HCEC 1CT (cell line): ENCODE measurements at places on chromosomes 1 and 21.

DNA sequence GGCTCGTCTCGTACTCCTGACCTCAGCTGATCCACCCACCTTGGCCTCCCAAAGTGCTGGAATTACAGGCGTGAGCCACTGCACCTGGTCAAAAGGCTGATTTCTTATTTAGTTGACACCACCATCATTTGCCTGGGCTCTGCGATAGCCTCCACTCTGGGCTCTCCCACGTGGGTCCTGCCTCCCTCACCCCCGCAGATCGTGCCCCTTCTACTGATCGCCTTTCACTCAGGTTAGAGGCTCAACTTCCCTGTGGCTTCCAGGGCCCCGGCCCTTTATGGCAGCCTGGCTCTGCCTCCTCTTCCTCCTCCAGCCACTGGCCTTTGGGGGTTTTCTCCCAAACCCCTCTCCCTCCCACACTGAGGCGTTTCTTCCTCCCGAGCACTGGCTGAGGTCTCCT, 2.5 kb upstream of the MFAP2 start:
- DNase-seq: no peak

DNA sequence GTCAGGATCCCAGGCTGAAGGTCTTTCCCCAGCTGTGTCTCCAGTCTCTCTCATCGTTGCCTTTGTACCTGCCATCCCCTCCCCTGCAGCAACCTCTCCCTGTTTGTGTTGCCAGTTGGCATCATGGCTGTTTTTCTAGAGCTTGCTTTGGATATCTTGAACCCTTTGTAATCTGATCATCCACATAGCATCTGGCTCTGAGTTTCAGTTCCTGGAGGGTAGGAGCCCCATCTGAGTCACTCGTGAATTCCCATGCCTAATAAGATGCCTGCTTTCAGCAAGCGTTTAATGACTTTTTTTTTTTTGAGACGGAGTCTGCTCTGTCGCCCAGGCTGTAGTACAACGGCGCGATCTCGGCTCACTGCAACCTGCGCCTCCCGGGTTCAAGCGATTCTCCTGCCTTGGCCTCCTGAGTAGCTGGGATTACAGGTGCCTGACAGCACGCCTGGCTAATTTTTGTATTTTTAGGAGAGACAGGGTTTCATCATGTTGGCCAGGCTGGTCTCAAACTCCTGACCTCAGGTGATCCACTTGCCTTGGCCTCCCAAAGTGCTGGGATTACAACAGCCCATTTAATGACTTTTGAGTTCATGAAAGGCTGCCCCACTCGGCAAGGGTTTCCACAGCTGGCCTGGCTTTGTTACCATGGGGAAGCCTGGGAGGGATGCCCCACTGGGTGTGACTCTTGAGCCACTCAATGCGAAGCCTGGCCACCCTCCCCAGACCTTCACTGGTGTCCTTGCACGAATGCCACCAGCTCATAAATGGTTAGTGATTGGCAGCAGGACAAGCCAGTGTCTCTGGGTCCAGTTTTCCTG, 11.9 kb downstream of the ALPL start:
- peak; percentile 22 for DNase-seq

DNA sequence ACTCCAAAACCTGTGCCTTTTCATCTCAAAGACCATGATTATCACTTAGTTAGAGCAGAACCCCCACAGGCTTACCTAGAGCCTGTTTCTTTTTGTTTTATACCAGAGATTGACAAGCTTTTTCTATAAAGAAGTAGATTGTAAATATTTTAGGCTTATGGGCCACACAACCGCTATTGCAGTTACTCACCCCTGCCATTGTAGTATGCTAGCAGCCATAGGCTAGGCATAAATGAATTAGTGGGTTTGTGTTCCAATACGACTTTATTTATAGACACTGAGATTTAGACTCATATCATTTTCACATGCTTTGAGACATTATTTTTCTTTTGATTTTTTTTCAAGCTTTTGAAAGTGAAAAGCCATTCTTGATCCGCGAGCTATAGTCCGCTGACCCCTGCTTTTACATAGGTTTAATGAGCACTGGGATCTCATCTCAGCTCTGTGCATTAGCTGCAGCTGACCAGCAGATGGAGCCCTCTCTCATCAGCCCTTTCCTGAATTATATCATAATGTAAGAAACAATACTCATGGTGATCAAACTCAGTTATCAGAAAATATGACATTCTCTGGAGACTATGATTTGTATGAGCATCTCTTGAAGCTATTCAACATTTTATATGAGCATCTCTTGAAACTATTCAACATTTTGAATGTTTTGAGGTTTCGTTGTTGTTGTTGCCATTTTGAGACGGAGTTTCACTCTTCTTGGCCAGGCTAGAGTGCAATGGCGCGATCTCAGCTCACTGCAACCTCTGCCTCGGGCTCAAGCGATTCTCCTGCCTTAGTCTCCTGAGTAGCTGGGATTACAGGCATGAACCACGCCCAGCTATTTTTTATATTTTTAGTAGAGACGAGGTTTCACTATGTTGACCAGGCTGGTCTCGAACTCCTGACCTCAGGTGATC, 111.9 kb upstream of the L1TD1 start:
- peak; percentile 30 for DNase-seq

- DNase-seq: no peak
Measured at GRCh38 chr1:167016100-167016750, 27.1 kb downstream of the MAEL start.

DNA sequence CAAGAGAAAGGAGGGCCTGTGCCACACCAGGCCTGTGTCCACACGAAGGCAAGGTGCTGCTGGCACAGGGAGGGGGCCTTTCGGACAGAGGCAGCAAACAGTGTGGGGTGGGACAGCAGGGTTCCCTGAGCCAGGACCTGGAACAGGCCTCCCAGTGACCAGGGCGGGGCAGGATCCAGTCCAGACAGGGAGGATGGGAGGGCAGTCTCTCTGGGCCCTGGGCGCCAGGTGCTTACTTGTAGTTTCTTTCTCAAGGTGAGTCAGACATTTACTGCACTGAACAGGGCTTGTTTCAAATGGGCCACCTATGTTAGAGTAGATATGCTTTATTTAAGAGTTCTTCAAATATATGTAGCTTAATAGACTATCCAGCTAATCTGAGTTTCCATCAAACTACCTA, 52.8 kb upstream of the STUM start:
- no peak for DNase-seq

GRCh38 chr1:206839006-206839560, 26.3 kb upstream of the IL20 start:
- DNase-seq: no peak

DNA sequence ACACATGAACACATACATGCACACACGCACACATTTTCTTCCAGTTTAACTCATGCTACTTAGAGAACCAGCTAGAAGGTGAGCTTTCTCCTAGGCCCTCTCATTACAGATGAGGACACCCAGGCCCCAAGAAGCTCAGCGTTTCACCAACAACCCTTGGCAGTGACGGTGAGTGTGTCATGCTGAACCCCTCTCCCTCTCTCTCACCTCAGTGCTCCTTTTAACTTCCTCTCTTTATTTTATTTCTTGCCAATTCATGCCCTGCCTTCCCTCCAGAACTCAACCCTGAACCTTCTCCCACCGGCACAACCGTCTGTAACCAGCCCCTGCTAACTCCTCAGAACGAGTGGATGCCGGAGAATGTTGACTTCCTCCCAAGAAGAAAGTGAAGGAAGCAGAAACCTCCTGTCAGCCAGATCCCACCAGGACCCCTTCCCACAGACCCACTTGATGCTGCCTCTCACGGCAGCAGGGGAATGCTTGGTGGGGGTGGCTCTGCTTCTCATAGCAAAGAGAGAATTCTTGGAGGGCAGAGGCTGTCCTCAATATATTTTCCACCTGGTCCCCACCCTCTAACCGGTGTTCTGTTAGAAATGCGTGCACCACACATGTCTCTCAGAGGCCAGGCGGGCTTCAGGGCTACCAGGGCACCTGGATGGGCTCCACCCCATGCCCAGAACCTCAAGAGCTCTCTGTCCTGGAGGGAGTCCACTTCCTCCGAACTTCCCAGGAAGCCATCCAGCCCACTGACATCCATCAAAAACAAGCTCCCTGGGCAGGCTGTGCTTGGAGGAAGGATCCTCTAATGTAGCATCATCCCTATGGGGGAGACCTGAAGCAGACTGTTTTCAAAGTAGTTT, 134.0 kb downstream of the TOMM20 start:
- DNase-seq: no peak

DNA sequence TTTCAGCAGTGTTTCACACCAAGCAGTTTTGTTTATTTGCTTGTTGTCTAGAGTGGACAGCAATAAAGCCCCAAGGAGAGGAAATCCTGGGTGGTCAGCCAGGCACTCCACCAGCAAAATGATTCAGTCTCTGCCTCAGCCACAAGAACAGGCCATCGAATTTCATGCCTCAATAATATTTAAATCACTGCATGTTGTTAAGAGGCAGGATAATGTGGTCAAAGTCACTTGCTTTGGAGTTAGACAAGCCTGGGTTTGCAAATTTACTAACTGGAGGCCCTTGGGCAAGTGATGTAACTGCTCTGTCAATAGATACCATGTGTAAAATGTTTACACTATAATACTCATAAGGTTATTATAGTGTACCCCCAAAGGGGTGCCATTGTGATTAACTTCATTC, 349.6 kb downstream of the LMO4 start:
- no peak for DNase-seq

DNA sequence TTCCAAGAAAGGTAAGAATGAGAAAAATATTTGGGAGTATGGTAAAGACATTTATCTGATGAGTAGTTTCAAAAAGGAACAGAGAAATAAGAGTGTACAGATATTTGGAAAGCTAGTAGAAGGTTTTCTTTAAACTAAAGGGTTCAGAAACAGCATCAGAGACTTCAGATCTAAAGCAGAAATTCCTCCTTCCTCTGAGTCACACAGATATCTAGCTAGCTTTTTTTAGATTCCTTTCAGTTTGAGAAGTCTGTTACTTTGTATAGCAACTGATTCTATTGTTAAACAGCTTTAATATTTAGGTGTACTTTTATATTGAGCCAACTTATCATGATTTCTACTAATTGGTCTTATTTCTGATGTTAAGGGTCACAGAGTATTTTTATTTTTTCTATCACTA, 4.7 kb downstream of the AMY2B start:
- no peak for DNase-seq

GRCh38 chr1:77288275-77288674, 6.5 kb downstream of the AK5 start:
- DNase-seq: peak; percentile 47

DNA sequence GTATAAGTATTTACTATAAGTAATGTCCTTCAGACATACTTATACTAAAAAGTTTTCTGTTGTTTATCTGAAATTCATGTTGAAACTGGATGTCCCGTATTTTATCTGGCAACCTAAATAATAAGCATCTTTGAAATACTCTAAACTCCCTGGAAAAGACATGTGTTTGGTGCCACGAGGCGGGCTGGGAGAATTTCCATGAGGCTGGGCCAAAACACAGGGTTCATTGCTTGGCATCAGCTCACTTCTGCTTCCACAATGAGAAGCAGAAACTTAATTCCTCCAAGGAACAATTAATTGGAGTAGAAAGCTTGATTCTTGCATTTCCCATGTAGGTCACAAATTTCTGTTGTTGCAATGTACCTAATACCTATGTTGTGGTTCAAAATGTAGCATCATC, 110.2 kb downstream of the PSMG1 start:
- no peak for DNase-seq
